ENCODE measurements at places on chromosomes 11 and 22.

GRCh38 chr11:62242021-62242420 is at the start of gene SCGB1D2:
Gene SCGB1D2, plus strand, starts transcription at chr11:62242239. Its CDS starts 69 bp downstream, at chr11:62242308.
- DNase-seq = no peak

DNA sequence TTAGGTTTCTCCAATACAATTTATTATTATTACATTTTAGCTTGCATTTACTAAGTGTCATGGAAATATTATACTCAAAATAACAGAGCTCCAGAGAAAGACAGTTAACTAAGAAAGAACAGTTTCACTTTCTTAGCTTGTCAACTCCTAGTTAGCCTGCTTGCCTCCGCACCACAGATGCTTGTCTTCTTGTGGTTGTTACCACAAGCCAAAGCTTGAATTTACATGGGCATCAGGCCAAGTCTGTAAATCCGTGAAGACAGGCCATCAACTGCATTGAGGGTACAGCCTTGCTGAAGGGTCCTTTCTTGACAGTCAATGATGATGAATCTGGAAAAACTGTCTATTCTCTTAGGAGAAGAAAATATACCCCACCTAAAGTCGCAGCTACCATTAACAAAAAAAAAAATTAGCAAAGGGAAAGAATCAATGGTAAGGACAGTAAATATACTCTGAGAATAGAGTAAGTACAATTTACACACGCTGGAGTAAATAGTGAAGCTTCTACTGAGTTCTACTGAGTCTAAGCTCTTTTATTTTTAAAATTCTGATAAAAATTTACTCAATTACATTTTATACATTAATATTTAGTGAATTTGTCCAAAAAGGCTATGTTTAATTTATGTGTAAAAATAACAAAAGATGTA is 15.6 kb upstream of the DENND5A start:
- DNase-seq = no peak

DNA sequence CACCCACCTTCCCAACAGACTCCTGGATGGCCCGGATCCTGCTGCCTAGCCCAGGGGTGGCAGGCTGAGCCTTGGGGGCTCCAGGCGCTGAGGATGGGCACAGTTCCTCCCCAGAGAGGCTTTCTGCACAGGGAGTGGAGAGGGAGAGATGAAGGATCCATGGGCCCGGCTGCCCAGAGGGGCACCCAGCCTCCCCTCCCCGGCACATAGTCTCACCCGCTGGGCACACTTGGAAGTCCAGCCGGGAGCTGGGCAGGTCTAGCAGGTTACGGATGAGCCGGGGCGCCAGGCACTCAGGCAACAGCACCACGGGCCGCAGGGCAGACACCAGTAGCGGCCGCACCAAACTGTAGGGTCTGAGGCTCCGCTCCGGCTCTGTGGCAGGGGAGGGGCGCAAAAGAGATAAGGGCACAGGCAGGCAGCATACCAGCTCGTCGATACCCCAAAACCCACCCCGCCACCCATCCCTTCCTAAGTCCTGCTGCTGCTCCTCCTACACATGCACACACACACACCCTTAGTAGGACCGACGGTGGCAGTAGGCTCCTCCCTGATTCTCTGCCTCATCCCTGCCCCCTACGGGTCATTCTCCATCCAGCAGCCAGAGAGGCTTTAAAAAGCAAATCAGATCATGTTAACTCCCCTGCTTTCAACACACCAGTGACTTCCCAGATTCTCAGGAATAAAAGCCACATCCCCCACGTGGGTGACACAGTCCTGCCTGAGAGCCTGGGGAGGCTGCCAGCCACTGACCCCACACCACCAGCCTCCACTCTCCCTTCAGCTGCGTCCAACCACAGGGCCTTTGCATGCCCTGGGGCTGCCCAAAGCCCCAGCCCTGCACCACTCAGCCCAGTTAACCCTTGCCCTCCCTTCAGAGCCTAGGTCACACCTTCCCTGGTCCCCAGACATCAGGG is 6.5 kb upstream of the MFNG start:
- DNase-seq = no peak

DNA sequence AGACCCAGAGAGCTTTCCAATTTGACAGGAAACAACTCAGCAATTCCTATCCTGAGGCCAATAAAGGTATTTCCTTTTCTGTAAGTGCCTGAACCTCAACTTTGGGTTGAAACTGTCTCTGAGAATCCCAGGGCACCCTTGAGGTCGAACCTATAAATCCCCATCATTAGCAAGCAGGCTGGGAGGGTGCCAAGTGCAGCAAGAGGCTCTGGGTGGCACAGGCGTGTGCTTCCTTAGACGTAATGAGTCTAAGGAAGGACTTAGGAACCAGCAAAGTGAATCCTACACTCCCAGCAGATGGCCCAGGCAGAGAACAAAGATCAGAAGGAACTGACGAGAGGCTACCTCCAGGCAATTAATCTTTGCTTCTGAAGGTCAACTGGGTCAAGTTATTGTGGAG is 234.3 kb upstream of the NARS2 start:
- DNase-seq = no peak

GRCh38 chr22:20456064-20456721 is 18.6 kb upstream of the SCARF2 start:
- peak; percentile 91 for DNase-seq

DNA sequence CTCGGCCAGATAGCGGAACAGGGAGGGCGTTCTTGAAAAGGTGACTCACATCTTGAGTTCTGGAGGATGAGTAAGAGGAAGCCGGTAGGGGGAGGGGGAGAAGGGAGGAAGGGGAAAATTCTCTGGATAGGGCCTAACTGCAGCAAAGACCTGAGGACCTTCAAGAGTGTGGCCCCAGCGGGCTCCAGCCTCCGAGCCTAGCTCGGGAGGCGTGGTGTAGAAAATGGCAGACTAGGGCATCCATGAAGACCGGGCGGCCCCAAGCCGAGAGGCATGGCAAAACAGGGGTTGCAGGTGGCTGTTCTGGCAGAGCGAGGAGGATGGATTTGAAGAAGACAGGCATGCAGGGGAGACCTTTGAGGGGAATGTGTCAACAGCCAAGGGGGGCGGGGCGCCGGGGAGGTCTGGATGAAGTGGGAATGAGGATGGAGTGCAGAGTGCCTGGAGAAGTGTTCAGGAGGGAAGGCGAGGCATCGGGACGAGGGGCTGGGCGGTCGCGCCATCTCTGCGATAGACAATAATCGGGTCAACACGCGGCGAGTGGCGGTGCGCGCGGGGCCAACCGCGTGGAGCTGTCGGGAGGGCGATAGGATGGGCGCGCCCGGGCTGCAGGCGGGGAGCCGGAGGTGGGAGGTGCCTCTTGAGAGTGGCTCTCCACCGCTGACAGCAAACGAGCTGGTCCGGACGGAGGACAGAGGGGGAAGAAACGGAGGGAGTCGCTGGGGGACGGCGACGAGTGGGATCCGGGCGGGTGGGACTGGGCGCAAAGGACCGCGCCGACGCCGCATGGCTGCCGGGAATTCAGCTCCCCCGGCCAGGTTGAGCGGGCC is 40.0 kb upstream of the CREB3L1 start:
- DNase-seq = peak; percentile 78

GRCh38 chr11:10722307-10722706 is 28.7 kb upstream of the CTR9 start:
- peak; percentile 12 for DNase-seq

- peak; percentile 90 for DNase-seq
Observed at GRCh38 chr11:46361283-46362155, 14.3 kb downstream of the DGKZ start.

DNA sequence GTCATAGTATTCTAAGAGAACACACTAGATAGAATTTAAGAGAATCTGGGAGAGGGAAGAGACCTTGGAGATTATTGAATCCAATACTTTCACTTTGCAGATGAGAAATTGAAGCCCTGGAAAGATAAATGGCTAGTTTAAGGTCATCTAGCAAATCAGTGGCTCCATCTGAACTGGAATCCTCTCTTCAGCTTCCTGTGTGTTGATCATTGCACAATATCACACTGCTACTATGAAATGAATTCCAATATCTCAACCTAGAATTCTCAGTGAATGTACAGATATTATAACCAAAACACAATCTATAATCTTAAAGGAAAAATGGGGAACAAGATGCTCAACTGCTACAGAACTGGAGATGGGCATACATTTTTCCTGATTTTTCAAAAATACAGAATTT is 44.1 kb downstream of the DCUN1D5 start:
- no peak for DNase-seq

GRCh38 chr11:38593649-38594048 is 1995.6 kb upstream of the RAG2 start:
- no peak for DNase-seq

DNA sequence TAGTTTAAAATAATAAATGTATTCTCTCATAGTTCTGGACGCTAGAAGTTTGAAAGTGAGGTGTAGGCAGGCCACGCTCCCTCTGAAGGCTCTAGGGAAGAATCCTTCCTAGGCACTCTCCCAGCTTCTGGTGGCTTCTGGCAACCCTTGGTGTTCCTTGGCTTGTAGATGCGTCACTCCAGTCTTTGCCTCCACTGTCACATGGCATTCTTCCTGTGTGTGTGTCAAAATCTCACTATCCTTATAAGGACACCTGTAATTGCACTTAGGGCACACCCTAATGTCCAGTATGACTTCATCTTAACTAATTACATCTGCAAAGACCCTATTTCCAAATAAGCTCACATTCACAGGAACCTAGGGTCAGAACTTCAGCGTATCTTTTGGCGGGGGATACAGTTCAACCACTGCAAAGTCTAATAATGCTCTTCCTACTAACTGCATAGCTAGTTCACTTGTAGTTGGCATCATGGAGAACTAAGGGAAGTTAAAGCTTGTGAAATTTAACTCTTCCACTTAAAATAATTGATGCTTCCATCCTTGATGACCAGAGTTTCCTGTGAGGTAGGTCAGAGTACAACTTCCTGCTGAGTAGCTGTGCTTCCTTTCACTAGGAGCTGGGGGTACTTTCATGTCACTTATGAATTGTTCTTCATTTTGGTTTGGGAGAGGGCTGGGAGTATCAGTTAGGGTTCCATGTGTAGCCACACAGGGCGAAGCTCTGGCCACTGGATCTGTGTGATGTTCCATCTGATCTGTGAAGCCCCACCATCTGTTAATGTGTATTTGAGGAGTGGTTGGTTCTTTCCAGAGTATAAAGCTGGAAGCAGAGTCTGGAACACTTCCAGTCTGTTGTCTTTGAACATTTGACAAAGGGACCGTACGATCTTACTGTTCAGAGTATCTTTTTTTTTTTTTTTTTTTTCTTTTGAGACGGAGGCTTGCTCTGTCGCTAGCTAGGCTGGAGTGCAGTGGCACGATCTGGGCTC is 10.5 kb downstream of the YWHAH start:
- peak; percentile 70 for DNase-seq

DNA sequence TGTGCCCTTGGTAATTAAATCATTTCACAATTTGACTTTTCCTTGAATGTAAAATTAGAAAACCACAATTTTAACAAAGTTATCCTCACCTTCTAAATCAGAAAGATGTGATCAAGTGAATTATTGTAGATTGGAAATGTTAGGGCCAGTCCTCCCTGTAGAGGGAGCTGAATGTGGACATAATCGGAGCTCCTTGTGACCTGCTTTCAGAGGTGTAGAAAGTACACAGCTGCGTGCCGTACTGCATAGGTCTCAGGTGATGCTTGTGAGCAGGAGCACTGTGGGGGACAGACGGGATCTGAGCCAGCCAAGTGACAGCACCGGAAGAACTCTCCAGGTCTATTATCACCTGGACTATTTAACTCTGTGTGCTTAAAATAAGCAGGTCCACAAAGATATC is 338.0 kb downstream of the AASDHPPT start:
- no peak for DNase-seq

- DNase-seq = no peak
Observed at GRCh38 chr22:46568102-46568809, 30.8 kb upstream of the CELSR1 start.

DNA sequence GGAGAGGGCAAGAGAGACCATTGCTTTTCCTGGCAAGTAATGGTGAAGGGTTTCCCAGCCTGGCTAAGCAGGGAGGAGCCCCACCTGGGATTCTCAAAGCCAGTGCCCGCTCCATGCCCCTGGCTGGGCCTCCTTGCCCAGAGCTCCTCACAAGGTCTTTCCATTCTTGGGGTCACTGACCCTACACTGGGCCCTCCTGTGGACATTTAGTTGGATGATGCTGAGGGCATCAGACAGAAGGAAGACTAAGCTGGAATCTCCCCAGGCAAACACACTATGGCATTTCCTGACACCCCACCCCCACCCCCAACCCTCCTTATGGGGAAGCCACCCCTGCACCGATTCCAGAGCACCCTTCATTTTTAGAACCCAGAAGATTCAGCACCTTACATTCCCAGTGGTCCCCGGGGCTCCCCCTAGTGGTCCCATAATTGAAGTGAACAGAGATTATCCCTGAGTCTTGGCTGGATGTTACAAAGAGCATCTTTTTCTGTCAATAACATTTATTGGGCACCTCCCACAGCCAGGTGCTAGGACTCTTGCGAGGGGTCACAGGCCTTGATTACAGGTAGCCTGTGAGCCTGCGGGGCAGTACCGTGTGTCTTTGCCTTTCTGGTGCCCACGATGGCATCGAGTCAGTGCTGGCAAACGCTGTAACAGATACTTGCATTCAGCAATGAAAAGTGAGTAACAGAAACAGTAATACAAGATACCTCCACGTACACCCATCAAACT is 548.5 kb downstream of the BUD13 start:
- DNase-seq = peak; percentile 70

GRCh38 chr11:64227405-64227956 is 1.4 kb downstream of the NUDT22 start:
- no peak for DNase-seq

Data from cardiac septum (tissue), 1 donor.